ENCODE measurements at places on chromosomes 12 and 14.

DNA sequence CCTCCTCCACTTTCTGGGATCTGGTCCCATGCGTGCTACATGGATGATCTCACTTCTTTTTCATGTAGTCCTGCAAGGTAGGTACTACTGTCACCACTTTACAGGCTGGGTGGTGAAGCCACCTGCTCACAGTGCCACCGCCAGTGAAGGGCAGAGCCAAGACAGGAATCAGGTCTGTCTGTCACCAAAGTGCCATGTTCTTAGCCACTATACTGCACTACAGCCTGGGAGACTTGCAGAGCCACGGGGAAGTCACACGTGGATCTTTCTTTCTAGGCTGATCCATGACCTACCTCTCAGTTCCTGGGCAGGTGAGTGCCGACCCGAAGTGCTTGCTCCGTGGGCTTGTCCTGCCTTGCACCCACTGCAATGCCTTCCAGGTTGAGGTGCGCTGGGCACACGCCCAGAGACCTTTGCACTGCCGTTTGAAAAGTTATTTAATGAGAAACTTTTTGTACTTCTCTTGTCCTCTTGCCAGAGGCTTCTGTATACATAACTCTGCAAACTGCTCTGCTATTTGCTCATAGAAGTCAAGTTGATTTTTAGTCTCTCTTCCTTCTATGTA is 19.7 kb upstream of the CLMN start:
- DNase-seq: no peak

DNA sequence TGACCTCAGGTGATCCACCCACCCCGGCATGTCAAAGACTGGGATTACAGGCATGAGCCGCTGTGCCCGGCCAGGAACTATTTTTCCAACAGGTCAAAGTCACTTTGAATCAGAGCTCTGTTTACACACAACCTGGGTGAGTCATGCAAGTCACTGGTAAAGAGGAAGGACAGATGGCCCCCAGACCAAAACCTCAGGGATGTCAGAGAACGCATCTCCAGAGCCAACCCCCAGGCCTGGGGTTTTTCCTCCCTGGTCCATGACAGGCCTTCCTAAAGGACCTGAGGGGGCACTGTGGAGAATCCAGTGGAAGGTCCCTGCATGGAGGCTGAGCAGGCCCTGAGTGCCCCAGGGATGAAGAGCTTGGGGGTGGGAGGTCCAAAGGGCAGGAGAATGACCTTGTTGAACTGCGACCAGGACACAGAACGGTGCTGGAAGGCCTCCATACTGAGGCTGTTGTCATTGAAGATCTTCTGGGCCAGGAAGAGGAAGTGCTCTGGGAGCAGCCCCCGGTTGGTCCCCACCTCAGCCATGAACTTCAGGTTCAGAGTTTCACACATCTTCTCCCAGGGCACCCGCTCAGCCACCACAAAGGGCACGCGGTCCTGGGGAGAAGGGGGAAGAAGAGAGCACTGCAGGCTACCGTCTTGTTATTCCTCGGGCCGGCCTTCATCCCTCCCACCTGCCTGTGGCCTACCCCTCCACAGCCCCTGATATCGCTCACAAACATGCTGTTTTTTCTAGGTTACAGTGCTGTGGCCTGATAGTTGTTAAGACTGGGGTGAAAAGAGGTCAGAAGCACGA is 9.1 kb downstream of the STAT6 start:
- peak; percentile 60 for DNase-seq

DNA sequence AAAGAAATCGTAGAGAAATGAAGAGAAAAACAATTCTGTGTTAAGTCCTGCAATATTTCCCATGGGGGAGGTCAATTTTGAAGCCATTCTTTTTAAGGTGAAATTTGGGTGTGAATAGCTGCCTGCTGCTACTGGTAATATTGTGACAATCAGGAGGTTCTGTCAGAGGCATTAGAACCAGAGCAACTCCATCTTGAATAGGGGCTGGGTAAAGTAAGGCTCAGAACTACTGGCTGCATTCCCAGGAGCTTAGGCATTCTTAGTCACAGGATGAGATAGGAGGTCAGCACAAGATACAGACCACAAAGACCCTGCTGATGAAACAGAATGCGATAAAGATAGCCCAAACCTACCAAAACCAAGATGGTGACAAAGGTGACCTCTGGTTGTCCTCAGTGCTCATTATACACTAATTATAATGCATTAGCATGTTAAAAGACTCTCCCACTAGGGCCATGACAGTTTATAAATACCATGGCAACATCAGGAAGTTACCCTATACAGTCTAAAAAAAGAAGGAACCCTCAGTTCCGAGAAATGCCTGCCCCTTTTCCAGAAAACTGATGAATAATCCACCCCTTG is 24.8 kb upstream of the MTHFD1 start:
- DNase-seq: peak; percentile 32

- no peak for DNase-seq
These were observed 6.1 kb upstream of the TSPAN9 start for GRCh38 chr12:3071107-3071506.

GRCh38 chr14:90760591-90761316 is 55.5 kb downstream of the TTC7B start:
- peak; percentile 32 for DNase-seq

GRCh38 chr12:19402211-19402610 is 37.1 kb upstream of the AEBP2 start:
- no peak for DNase-seq

GRCh38 chr12:79326222-79326621 is 364.5 kb downstream of the PAWR start:
- no peak for DNase-seq

DNA sequence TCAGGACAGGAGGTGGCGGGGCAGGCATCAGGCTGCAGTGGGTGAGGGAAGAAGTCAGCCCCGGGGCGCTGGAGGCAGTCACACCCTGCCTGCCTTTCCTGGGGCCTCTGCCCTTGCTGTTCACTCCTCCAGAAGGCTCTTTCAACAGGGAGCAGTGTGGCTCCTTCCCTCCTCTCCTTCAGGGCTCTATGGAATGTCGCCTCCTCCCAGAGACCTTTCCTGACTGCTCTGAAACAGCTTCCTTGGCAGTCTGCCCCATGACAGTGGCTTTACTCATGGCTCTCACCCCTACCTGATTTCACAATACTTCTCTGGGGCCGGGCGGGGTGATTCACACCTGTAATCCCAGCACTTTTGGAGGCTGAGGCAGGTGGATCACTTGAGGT is 7.1 kb downstream of the RHOF start:
- peak; percentile 88 for DNase-seq

GRCh38 chr14:76828339-76829012 is 2.3 kb downstream of the LRRC74A start:
- DNase-seq: no peak

- DNase-seq: no peak
These were observed 7.3 kb upstream of the PAPLN start for GRCh38 chr14:73230051-73230450.

DNA sequence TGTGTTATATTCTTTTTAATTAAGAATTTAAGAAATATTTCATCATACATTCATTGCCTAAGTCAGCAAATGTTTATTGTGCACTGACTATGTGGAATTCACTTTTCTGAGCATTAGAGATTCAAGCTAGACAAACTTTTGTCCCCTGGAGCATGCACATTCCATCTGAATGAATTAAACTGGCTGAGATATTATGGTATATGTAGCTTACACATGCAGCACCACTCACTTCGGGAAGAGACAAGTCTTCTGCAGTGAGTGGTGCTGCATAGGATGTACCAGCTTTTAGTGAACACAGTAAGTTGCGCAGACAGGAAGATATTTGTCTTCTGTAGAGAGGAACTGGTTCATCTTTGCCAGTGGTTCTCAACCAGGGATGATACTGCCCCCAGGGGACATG is 318.4 kb downstream of the SYT1 start:
- DNase-seq: no peak

DNA sequence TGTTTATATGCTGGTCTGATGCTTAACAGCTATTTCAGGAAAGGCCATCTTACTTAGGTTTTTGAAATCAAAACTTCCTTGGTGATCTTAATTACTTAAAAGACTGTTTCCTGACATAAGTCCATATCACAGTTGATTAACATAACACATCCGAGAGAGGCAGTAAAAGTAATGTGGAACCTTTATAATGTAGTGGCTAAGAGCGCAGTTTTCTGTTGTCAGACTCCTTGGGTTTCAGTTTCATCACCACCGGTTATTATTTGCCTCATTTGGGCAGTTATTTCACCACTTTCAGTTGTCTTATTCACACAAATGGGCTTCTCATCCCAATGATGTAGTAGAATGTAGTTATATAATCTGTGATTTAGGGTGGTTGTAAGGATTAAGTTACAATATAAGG is 30.9 kb downstream of the TBC1D15 start:
- peak; percentile 15 for DNase-seq

DNA sequence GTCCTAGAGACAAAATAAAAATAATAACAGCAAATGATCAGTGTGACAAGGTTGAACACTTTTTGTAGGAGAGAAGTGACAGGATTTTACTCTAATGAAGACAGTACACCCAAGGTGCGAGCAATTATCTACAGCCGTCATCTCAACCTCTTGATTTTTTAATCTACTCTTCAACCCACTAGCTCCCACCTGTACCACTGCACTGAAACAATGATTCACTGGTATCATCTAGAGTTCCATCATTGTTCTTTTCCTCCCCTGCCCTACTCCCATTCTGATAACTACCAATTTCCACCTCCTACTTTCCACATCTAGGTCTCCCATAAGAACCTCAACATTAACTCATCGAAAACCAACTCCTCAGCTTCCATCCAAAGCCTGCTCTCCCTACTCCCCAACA is 99.8 kb downstream of the PPP2R5E start:
- no peak for DNase-seq

DNA sequence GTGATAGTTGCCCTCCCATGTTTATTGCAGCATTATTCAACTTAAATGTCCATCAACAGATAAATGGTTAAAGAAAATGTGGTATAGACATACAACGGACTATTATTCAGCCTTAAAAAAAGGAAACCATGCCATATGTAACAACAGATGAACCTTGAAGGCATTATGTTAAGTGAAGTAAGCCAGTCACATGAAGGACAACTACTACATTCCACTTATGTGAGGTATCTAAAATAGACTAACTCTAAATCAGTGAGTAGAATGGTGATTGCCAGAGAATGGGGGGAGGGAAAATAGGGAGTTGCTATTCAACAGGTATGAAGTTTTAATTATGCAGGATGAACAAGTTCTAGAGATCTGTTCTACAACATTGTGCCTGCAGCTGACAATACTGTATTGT is 10.1 kb downstream of the PCNX4 start:
- DNase-seq: no peak

GRCh38 chr14:49306152-49306751 is 279.9 kb downstream of the RPS29 start:
- peak; percentile 4 for DNase-seq

- no peak for DNase-seq
These were observed 305.0 kb downstream of the NELL2 start for GRCh38 chr12:44571006-44571550.

GRCh38 chr14:39307815-39308214 is 74.1 kb downstream of the MIA2 start:
- no peak for DNase-seq

GRCh38 chr14:95122621-95122945 is 34.7 kb downstream of the DICER1 start:
- no peak for DNase-seq

DNA sequence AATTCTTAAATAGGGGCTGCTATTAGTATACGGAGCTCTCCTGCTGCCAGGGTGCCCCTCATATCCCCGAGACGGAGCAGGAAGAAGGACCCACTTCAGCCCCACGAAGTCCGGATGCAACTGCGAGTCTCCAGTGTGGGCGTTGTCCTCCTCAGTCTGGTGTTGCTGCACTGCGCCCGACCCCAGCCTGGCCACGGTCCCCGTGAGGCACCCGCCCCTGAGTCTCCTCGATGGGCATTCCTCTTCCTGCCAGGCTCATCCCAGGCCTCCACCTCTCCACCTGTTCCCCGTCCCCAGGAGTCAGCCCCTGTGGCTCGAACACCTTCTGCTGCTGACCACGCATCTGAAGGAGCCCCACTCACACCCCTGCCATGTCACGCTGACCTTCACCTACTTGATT is 68.1 kb upstream of the SFSWAP start:
- no peak for DNase-seq

- DNase-seq: no peak
These were observed 42.8 kb upstream of the TRAF3 start for GRCh38 chr14:102734436-102734835.

DNA sequence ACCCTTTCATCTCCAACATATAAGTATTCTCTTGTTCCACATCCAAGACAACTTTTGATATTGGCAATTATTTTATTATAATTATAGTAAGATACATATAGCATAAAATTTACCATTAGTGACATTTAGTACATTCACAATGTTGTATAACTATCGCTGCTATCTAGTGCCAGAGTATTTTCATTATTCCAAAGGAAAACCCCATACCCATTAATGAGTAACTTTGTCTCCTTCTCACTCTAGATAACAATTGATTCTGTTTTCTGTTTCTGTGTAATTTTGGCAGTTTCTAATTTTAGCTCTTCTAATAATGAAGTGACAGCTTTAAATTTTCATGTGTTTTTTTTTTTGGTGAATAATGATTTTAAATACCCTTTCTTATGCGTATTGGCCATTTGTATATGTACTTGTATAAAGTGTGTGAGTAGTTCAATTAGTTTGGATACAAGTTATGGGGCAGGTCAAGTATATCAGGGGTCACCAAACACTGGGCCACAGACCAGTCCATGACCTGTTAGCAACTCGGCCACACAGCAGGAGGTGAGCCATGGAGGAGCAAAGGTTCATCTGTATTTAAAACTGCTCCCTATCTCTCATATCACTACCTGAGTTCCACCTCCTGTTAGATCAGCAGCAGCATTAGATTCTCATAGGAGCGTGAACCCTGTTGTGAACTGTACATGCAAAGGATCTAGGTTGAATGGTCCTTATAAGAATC is 97.2 kb upstream of the SYT1 start:
- DNase-seq: no peak

GRCh38 chr12:81162391-81163136 is 84.7 kb downstream of the ACSS3 start:
- DNase-seq: no peak

GRCh38 chr12:77372026-77372425 is 306.7 kb upstream of the E2F7 start:
- DNase-seq: no peak

DNA sequence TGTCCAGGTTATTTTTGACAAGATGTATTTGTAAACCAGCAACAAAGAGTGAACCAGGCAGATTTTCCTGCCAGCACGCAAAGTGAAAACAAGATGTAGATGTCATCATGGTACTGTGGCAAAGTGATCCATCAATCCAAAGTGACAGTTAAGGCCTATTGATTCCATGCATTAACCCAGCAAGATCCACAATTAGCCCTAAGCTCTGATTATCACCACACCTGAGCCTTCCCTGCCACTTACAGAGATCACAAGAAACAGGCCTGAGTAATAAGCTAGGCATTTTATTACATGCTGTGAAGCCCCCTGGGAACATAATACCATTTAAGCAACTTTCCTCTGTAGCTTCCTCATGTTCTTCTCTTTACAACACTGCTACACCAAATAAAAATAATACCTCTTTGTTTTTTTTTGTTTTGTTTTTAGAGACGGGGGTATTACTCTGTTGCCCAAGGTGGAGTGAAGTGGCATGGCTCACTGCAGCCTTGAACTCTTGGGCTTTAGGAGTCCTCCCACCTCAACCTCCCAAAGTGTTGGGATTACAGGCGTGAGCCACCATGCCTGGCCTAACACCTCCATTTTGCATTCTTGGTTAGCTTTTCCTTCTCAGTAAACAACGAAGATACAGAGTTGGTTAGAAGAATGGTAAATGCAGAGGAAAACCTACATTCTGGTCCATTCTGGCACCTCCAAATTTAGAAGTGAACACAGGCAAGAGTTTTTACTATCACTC is 85.5 kb downstream of the STON2 start:
- no peak for DNase-seq

Measured in fibroblast of villous mesenchyme (primary cell).